Activated naive CD8-positive, alpha-beta T cell treated with anti-CD3 and anti-CD28 coated beads, Interleukin-2, amount 10 ng/mL, durations not matched to agents 7 days and 5 days (primary cell): ENCODE measurements at places on chromosomes 5 and 9. TPM values are rescaled to one million over a fixed set of nuclear protein-coding genes. Genes with fewer than 3 reads are reported as not detected.

DNA sequence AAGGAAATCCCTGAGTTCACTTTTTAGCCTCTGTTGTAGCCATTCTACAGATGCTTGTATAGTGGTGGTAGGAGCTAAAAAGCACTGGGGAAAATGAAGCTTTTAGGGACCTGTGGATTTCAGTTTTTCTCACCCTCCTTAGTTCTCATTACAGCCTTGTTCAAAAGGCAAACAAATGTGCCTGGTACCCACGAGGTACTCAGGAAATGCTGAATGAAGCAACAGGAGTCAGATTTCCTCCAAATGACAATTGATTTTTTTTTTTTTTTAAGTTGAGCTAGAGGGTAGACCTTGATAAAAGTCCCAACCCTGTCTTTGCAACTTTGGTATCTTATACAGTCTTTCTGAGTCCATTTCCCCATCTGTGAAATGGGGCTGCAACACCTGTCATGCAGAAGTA lies 21.3 kb upstream of the TMOD1 start:
- H3K27ac ChIP-seq: no peak overlapping the region
- no peak for DNase-seq
- H3K36me3 ChIP-seq: peaks cover 36% of the 10 kb centered on the region
- no peak overlapping the region for H3K4me3 ChIP-seq

GRCh38 chr9:115642285-115642684 lies 511.3 kb upstream of the PAPPA start:
- no peaks in the 10 kb centered on the region for H3K36me3 ChIP-seq
- H3K4me1 ChIP-seq: no peaks in the 10 kb centered on the region
- H3K4me3 ChIP-seq: no peak overlapping the region
- no peak overlapping the region for H3K27ac ChIP-seq
- DNase-seq: no peak
- H3K27me3 ChIP-seq: no peaks in the 10 kb centered on the region

DNA sequence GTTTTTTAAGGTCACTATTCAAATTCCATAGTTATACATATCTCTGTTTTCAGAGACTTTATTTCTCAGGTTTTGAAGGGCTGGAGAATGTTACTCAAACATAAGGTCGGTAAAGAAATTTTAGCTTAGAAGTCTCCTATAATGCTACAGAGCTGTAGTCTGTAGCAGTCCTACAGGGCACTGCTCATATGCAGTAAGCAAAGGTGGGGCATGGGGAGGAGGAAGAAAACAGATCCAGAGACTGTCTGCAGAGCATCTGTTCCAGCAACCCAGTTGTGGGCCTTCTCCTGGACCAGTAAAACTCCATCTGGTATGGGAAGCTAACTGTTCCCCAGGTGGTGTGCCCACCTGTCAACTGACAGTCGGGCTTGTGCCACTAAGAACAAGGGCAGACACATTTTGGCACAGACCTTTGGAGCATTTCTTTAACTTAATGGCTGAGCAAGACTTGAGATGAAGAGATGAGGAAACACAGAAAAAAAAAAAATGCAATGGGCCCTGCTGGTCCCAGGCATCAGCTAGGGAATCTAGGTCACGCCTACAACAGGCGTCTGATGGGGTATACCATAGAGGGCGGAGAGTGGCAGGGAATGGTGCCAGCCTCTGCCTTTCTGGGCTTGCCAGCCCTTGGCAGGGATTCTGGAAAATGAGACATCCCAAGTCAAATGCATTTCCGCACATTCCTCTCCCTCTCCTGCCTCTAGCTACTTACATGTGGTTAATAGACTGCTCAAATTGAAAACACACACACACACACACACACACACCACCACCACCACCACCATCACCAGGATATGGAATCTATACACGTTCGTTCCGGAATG lies 218.9 kb downstream of the ARL15 start:
- peaks cover 5% of the 10 kb centered on the region for H3K4me1 ChIP-seq
- no peak overlapping the region for H3K4me3 ChIP-seq
- DNase-seq: no peak
- no peaks in the 10 kb centered on the region for H3K36me3 ChIP-seq
- H3K27me3 ChIP-seq: no peaks in the 10 kb centered on the region

- H3K27me3 ChIP-seq: peaks cover 35% of the 10 kb centered on the region
- H3K4me3 ChIP-seq: no peak within 1 kb of the TSS
- H3K27ac ChIP-seq: no peak within 1 kb of the TSS
- no peaks in the 10 kb centered on the region for H3K36me3 ChIP-seq
These were observed at the start of gene SPOCK1 for GRCh38 chr5:137498736-137499505. Gene SPOCK1 (minus strand): TSS chr5:137499326.

DNA sequence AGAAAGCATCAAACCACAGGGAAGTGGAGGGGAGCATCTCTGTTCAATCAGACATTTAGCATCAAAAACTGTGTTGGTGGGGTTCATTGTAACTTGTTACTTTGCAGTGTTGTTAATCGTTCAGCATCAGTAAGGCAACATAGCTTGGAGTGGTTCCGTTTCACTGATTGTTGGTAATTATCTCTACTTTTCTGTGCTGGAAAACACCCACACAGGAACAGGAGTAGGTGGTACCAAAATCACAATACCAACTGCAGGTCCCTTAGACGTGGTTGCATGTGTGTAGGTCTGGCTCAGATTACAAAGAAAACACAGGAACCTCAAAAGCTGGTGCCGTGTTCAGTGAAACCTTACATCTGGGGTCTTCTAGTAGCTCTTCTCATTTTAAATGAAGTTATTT lies 146.8 kb downstream of the RNF180 start:
- no peaks in the 10 kb centered on the region for H3K36me3 ChIP-seq
- no peak for DNase-seq
- H3K4me1 ChIP-seq: no peaks in the 10 kb centered on the region
- no peaks in the 10 kb centered on the region for H3K27me3 ChIP-seq

- peaks cover 40% of the 10 kb centered on the region for H3K4me1 ChIP-seq
- no peaks in the 10 kb centered on the region for H3K27me3 ChIP-seq
- peak overlapping the region; percentile 99 for H3K27ac ChIP-seq
- peak overlapping the region; percentile 98 for H3K4me3 ChIP-seq
- DNase-seq: peak; percentile 74
- peaks cover 2% of the 10 kb centered on the region for H3K36me3 ChIP-seq
These were observed 647 bp downstream of the SMARCA2 start for GRCh38 chr9:2015581-2016407.

DNA sequence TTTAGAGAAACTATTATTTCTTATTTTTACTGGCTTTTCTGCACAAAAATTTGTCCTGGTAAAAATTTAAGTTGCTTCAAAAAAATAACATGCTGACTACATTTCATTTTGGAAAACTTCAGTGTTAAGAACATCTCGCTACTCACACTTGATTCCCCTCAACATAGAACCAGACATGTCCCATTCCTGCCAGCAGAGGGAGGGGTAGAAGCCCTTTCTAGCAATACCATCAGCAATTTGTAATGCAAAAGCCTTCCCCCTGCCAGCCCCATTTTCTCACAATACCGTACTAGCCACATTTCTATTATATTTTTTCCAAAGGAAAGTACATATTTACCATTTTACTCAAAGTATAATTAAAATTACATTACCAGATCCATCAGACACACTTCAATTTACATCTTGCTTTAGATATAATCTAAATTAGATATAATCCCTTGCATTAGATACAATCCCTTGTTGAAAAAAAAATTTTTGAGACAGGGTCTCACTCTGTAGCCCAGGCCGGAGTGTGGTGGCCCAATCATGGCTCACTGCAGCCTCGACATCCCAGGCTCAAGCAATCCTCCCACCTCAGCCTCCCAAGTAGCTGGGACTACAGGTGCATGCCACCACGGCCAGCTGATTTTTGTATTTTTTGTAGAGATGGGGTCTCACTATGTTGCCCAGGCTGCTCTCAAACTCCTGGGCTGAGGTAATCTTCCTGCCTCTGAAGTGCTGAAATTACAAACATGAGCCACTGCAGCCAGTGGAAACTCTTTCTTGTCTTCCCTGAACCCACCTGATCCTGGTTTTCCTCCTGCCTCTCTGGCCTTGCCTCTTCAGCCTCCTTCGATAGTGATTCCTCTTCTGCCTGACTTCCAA lies 39.6 kb upstream of the IDNK start:
- no peak for DNase-seq
- H3K27ac ChIP-seq: no peak overlapping the region
- H3K27me3 ChIP-seq: no peaks in the 10 kb centered on the region
- H3K4me1 ChIP-seq: no peaks in the 10 kb centered on the region

DNA sequence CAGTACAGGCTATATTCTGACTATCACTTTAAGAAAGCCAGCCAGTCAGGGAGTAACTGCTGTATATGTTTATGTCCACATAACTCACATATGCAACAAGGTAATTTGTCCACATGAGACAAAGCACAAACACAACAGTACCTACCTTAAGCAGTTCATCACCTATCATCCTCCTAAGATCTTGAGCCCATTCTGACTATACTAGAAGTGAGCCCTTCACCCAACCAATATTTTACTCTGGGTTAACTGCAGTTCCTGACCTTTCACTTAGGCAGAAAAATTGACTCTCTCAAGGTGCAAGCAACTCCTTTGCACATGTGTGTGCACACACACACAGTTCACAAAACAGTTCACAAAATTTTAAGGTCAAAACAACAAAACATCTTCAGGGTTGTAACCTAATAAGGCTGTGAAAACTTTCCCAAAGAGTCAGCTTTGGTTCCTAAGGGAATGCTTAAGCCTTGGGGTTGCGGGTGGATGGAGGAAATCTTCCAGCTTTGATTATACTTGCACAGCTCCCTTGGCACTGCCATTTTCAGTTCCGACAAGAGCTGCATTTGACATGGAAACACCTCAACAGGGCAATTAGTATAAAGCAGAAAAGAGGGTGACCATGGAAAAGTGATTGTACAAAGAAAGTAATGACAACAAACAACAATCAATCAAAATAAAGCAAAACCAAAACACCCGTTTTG lies 215.3 kb downstream of the NFIB start:
- no peak overlapping the region for H3K27ac ChIP-seq
- no peak for DNase-seq
- H3K4me3 ChIP-seq: no peak overlapping the region
- no peaks in the 10 kb centered on the region for H3K4me1 ChIP-seq

The OLFM1 gene
- total RNA-seq: not detected

The RASGEF1C gene
- not detected for total RNA-seq

The CCL21 gene
- not detected for total RNA-seq

The KCNIP1 gene
- not detected for total RNA-seq

The SLC25A2 gene
- 0.99 TPM for total RNA-seq

The PCSK5 gene
- total RNA-seq: 6.0 TPM

The PARP8 gene
- total RNA-seq: 159 TPM

GRCh38 chr5:65152131-65152530 lies 329.6 kb downstream of the ADAMTS6 start:
- H3K4me1 ChIP-seq: no peaks in the 10 kb centered on the region
- DNase-seq: no peak
- H3K4me3 ChIP-seq: no peak overlapping the region

GRCh38 chr5:143014017-143014651 lies 244.0 kb downstream of the ARHGAP26 start:
- peak; percentile 43 for DNase-seq
- H3K27ac ChIP-seq: no peak overlapping the region
- H3K27me3 ChIP-seq: no peaks in the 10 kb centered on the region
- H3K4me3 ChIP-seq: no peak overlapping the region
- peaks cover 19% of the 10 kb centered on the region for H3K36me3 ChIP-seq

DNA sequence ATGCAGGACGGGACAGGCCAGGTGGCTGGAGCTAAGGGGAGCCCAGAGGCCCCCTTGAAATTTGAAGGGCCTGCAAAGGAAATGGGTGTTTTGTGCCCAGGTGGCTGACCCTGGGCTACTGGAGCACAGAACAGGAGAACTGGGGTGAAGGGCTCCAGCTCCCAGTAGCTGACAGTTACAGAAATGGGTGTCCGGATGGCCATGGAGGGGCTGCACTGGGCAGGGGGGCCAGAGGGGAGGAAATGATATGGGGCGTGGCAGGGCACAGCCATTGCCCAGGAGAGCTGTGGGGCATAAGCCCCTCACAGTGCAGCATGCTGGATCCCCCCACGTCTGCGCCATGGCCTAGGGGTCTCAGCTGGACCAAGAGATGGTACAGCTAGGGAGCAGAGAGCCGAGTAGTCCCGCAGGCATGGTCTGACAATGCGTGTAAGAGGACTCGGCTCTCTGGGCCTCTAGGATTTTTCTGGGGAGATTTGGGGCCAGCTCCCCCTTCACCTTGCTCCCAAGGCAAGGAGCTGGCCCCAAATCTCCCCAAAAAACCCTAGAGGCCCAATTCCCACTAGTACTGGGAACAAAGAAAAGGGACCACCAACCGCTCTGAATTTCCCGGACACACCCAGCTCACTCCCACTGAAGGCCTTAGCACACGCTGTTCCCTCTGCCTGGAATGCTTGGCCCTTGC lies 7.9 kb upstream of the CARD19 start:
- H3K4me1 ChIP-seq: peaks cover 37% of the 10 kb centered on the region
- no peak for DNase-seq
- H3K4me3 ChIP-seq: no peak overlapping the region
- H3K36me3 ChIP-seq: peaks cover 57% of the 10 kb centered on the region

- H3K27ac ChIP-seq: no peak overlapping the region
- no peak overlapping the region for H3K4me3 ChIP-seq
- no peak for DNase-seq
These were observed 52.2 kb upstream of the IRX4 start for GRCh38 chr5:1934801-1935429.

DNA sequence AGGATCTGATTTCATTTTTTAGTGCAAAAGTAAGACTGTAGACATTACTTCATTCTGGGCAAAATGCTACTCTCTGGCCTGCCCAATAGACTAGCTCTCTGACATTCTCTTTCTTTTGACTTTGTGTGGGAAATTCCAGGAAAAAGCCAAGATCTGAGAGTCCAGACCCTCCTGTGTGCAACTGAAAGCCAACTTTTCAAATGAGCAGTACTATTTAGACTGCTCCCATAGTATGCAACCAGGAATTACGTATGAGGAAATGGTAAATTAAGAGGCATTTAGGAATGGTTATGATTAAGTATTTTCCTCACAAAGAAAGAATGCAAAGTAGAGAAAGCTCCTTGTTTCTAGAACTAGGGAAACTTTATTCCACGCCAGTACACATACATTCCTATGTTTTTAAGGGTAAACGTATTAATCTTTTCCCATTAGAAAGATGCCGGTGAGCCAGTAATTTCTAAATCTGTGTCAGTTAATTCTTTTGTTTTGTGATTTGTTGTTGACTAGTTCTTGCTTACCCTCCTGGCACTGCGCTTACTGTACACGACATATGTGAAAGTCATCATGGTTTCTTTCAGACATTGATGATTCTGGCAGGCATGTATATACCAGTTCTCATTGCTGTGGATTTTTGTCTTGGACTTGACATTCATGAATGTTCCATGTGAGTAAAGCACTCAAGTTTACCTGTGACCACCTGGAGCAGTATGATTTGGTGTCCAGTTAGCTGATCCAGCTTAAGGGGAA lies 56.0 kb downstream of the AOPEP start:
- H3K4me3 ChIP-seq: no peak overlapping the region
- H3K27me3 ChIP-seq: no peaks in the 10 kb centered on the region
- no peak for DNase-seq
- H3K4me1 ChIP-seq: peaks cover 4% of the 10 kb centered on the region
- no peak overlapping the region for H3K27ac ChIP-seq

- H3K4me1 ChIP-seq: no peaks in the 10 kb centered on the region
- H3K36me3 ChIP-seq: no peaks in the 10 kb centered on the region
- H3K4me3 ChIP-seq: no peak overlapping the region
- no peak overlapping the region for H3K27ac ChIP-seq
- DNase-seq: no peak
These were observed 391.5 kb upstream of the DAB2 start for GRCh38 chr5:39816156-39816845.

The PCDHGA6 gene
- 0.33 TPM for total RNA-seq

GRCh38 chr9:107972346-107972745 lies 482.8 kb upstream of the KLF4 start:
- H3K36me3 ChIP-seq: no peaks in the 10 kb centered on the region
- no peak for DNase-seq
- no peaks in the 10 kb centered on the region for H3K27me3 ChIP-seq
- no peak overlapping the region for H3K4me3 ChIP-seq
- no peak overlapping the region for H3K27ac ChIP-seq
